ENCODE measurements at places on chromosomes 2 and 18.

DNA sequence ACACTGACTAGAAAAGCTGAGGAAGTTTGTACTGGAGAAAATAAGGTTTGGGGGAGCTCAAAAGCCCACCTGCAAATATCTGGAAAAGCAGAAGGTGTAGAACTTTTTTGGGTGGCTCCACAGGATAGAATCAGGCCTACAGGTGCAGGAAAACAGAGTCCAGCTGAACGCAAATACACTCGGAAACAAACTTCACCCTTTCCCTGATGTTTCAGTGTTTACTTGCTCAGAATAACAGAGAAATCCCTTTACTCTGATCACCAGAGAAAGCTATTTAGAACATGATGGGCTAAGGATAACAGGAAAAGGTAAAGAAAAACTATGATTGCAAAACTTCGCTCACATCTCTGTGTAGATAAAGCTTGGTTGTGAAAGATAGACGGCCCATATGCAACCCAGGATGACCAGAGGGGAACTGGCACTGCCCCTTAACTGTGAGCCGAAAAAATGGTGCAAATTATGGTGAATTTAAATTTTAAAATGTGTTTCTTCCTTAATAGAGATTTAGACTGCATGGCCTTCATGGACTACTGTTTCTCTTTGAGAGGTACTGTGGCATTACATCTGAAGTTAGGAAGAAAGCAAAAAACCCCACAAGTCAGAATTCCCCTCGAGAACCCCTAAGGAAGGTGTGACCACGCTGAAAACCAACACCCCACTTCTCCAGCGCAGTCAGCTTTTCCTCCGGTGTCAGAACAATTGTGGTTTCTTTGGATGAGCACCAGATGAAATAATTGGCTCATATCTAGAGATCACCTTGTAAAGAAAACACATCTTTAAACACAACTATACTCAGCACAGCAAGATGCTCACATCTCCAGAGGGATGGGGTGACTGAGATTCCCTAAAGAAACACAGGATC, 84.5 kb upstream of the TMEM247 start:
- DNase-seq = no peak

DNA sequence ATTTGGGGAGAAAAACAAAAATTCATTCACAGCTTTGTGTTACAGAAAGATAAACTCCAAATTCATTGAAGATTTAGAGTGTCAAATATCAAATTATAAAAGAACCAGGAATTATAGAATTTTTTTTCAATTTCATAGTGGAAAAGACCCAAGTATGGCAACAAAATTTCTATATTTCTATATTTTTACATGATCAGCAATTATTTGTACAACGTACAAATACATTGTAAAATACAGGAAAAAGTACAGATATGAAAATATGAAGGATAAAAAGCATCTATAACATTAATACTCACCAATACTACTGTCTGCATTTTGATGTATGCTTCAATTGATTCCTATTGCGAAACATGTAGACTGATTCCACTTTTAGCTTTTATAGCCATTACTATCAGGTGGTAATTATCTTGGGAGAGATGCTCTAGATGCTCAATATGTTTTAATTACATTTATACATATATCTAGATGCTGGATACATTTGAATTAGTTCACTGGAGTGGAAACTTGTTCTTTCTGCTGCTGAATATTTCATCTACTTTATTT, 4.0 kb downstream of the SH3YL1 start:
- DNase-seq = no peak

DNA sequence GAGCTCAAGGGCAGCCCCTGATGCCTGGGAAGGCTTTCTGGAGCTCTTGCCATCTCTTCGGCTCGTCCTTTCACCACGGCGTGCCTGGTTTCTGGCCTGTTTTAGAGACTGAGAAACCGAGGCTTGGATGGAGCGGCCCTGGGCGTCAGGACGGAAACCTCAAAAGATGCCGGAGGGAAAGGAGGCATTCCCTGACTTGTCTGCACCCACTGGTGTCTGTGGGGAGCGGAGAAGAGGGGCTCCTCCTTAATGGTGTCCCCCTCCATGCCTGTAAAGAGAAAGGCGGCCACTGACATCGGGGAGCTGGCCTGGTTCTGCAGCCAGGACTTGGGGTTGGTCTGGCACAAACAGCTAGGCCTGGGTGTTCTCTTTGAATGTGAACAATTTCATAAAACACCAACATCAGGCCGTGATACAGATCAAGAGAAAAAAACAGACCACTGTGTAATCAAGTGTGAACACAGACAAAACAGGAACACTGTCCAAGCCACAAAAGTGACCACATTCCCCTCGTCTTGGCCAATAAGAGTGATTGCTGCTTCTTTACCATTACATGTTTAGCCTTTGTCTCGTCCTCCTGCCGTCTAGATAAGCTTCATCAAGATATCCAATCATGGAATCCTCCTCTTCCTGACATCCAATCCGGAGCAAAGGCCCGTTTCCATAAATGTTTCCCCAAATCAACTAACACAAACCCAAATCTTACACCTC, 633 bp upstream of the ILKAP start:
- DNase-seq = no peak

DNA sequence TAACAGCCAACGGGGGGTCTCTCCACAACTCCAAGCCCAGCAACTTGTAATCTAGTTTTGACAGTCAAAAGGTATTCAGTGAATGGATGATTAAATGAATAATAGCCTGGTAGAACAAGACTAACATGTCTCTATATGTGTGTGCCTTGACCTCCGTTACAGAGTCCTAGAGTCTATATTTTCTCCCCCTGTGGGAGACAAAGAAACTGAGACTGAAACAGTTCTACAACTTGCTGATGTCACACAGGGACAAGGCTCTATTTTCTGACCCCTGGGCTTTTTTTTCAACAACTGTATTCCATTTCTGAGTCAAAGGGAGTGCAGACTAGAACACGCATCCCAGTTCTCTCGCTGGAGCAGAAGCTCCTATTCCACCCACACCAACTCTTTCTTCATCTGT, 223.6 kb upstream of the AGAP1 start:
- DNase-seq = no peak

- no peak for DNase-seq
Observed at GRCh38 chr2:2889141-2889540, 488.5 kb downstream of the EIPR1 start.

DNA sequence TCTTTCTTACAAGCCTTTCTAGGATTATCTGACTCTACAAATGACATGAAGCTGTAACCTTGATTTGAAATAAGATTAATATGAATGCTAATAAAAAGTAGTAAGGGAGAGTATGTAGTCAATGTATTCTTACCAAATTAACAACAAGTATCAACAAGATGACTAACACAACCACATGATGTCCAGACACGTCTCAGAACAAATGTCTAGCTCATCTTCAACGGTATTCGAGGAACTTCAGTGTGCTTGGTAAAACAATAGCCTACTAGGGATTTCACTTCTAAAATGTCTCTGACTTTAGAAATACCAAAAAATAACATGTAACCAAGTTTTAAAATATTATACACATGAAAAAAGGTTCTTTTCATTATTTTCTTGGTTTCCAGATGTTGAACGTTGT, 3.4 kb downstream of the HDLBP start:
- DNase-seq = no peak

GRCh38 chr2:14978845-14979244, 346.3 kb downstream of the LRATD1 start:
- no peak for DNase-seq

DNA sequence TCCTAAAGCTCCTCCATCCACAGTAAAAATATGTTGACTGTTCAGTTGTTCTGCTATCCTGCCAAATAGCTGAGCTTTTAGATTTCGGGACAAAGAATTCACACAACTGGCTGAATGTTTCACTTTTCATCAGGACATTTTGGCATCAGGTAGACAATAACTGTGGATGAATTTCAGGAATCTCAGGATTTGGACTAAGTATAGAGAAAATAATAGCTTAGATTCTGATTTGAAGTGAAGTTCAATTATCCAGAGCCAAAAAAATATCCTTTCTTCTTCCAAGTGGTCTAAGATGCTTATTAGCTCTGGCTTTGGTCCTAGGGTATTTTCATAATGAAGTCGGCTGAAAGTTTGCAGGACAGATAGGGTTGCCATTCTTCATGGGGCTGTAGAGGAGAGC, 16.1 kb downstream of the KCNE4 start:
- DNase-seq = no peak

GRCh38 chr2:239661334-239662312, 260.8 kb upstream of the HDAC4 start:
- DNase-seq = no peak

GRCh38 chr18:22681908-22682307, 251.2 kb upstream of the RBBP8 start:
- DNase-seq = no peak

DNA sequence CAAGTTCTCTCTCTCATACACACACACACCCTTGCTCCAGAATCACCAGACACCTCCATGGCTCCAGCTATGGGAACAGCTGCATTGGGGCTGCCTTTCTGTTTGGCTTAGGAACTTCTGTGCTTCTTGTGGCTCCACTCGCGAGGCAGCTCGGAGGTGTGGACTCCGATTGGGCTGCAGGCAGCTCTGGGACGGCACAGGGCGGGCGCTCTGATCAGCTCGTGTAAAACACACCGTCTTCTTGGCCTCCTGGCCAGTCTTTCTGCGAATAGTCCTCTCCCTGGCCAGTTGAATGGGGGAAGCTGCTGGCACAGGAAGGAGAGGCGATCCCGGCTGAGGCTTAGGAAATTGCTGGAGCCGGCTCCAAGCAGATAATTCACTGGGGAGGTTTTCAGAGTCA, 22.4 kb downstream of the FOSL2 start:
- no peak for DNase-seq

Data from central memory CD8-positive, alpha-beta T cell (primary cell).